ENCODE measurements at places on chromosomes 1 and 21.

DNA sequence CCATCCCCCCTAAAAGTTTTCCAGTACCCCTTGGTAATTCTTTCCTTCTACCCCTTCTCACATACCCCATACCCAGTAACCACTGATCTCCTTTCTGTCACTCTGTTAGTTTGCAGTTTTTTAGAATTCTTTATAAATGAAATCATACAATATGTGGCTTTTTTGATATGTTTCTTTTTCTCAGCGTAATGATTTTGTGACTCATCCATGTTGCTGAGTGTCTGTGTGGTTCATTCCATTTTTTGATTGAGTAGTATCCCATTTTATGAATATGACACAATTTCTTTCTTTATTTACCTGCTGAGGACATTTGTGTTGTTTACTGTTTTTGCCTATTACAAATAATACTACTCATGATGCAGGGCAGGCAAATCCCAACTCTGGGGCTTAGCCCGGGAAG, 1605.3 kb downstream of the BRINP3 start:
- no peak for DNase-seq

DNA sequence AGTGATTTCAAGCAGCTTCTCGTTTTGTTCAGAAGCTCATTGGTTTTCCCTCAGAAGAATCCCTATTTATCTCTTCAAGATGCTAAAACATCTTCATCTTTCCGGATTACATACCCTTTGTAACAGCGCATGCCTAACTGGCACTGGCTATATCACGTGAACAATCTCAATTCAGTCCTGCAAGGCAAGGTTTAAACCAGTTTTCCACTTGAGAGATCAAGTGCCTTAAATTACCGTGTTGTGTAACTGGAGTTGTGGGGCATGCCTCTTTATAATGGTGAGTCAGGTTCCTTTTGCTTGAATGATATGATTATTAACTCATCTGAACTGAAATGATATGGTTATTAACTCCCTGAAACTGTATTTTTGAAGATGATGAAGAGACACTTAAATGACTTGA, 11.0 kb upstream of the ZFP69B start:
- DNase-seq: no peak

GRCh38 chr1:236495467-236496112, 28.2 kb upstream of the LGALS8 start:
- DNase-seq: no peak

- DNase-seq: no peak
Observed at GRCh38 chr21:38181096-38181495, 75.7 kb upstream of the KCNJ15 start.

DNA sequence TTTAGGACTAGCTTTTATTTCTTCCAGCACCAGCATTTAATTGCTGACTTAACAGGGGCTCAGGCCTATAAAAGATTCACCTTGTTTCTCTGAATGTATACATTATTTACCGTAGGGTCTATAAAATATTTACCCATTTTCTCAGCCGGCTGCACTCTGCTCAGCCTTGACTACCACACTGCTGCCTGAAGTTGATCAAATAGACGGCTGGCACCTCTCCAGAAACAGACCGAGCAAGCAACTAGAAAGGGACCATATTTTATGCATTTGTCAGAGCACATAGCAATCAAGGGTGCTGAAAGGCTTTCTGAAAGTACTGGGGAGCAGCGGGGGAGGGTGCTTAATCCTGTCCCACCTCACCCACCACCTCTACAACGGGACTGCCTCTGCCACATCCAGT, 64.7 kb upstream of the FGGY start:
- no peak for DNase-seq

- DNase-seq: peak; percentile 79
Observed at GRCh38 chr1:26021647-26022403, at the start of gene EXTL1. Gene EXTL1, plus strand, starts transcription at chr1:26021775. Its CDS starts 872 bp downstream, at chr1:26022647.

GRCh38 chr1:102863704-102864103, 244.6 kb downstream of the COL11A1 start:
- no peak for DNase-seq

DNA sequence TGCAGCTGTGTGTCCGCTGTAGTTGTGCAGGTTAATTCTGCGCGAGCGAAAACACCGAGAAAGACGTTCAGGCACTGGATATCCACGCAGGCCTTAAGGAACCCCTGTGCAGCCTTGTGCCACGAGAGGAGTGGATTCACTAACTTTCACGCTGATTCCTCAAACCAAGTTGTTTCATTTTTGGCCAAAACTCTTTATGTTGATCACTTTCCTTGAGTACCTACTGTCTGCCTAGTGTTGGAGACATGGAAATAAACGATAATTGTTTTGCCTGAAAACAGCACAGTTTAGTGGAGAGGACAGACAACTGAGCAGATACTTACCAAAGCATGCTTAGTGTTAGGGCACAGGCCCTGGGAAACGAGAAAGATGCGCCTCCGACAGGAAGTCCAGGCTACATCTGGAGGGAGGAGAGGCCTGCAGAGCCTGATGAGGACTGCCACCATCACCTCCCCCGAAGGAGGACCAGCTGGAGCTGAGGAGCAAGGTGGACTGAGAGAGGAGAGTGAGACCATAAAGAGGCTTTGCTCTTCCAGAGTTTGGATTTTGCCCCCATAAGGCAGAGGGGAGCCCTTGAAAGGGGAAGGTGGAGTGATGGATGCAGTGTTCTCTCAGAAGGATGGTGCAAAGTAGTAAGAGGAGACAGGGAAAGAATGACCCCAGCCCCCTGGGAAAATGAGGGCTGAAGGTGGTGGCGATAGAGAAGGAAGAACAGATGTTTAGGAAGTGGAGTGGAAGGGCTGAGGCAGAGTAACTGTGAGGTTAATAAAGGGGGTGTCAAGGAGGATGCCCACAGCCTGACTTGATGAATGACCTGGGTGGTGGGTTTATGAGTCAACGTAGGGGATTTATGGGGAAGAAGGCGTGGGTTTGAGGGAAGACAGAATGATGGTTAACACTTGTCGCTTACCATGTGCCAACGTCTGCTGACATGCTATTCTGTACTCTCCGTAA, 956 bp upstream of the SCAF4 start:
- peak; percentile 8 for DNase-seq

DNA sequence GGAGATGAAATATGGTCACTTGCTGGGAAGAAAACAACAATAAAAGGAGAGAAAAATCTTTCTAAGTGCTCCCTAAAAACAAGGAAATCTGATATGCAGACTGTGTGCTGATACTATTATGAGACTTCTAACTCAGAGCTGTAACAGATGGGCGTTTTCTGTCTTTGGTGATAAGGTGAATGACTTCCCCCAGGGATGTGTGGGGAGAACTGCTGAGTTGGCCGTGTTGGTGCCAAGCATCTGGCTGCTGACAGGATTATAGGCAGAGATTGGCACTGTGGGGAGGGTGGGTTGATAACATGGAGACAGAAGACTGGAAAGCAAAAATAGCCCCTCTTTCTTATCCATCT, 438.5 kb upstream of the PLXNA2 start:
- no peak for DNase-seq

DNA sequence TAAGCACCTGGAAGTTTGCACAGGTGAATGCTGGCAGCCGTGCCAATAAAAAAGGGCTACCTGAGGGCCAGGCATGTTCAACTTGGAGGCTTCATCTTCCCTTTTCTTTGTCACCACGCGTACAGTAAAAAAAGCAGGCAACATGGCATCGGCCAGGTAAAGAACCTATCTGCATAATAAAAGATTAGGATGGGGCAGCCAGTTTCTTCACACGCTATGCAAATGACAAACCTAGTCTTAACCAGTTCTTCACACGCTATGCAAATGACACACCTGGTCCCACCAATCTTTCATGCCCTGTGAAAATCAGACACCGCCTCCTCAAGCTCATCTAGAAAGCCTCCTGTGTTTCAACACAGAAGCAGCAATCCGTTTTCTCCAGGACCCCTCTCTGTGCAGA, 413.4 kb downstream of the HLX start:
- no peak for DNase-seq

DNA sequence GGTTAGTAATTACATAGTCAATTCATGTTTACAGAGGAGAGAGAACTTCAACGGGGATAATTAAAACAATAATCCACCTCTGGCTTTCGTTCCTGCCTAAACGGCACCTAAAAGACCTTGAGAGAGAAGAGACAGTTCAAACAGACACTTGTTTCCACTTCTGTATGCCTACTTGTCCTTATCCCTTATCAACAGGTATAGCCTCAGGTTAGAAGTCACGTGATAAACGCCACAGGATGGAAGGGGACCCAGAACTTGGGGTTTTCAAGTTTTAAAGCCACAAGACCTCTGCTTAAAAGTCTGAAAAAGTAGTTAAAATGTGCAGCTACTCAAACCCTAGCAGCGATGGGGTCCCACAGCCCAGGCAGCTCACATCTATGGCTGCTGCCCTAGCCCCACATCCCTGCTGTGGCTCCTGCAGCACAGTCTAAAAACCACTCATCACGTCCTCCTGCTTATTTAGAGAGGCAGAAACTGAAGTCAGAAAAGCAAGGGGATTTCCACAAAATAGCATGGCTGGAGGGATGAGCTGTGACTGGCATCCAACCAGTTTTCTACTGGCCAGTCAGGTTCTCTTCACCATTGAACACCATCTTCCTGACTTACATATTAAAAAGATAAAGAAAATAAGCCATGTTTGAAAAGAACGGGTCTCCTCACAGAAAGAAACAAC, 51.2 kb upstream of the SEC16B start:
- no peak for DNase-seq

DNA sequence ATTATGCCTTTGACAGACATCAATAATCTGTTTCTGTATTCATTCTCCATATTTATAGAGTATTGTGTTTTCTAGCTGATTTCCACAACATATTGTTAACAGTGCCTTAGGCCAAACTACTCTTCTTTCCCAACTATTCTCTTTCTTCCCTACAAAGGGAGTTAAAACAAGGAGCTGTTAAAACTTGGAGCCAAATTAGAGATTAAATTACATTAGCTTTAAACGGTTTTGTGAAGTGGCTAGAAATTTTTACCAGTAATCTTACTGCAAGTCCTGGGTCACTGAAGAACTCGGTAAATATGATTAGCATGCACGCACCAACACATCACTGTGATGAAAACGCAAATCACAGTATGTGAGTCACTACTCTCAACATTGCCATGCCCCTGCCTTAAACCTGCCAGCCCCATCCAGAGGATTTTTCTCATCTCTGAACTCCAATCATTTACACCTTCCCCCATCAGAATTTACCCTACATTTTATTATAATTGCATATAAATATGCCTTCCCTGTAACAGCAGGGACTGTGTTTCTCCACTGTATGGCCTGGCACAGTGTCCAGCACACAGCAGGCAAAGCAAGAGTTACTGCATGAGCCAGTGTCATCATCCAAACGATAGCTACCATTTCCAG, 1.5 kb upstream of the PRDX6 start:
- DNase-seq: no peak

GRCh38 chr21:28590676-28591075, 402.0 kb downstream of the LTN1 start:
- DNase-seq: no peak

DNA sequence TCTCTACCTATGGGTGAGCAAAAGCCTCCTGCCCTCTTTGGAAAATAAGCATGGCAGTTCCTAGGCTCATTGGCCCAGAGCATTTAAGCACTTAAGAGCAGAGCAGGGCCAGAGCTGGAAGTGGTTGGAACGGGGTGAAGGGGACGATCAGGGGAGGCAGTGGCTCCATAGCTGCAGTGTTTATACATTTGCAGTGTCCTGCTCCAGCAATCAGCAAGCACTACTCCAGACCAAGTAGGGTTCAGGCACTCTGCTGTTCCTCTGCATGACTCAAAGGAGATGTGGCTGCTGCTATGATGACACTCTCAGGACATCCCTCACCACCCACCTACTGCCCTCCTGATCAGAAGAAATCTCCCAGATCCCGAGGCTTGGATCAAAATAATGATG, 55.0 kb downstream of the TRABD2B start:
- no peak for DNase-seq

DNA sequence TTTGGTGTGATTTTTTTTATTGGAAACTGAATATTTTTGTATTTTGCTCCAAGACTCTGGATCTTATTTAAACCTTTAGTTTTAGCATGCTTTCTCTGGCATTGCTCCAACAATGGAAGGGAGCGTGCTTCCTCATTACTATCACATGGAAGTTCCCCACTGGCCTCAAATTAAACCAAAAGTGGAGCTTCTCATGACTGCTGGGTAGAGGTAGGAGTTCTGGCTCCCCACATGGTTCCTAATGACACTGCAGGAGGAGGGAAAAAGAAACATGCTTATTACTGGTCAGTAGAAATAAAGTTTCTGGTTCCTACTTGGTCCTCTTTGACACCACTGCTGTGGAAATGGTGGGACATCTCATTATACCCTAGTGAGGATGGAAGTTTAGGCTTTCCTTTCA, 310.5 kb downstream of the PTGER3 start:
- no peak for DNase-seq

- peak; percentile 72 for DNase-seq
Observed at GRCh38 chr1:61397935-61398334, 315.6 kb downstream of the NFIA start.

GRCh38 chr1:12420171-12420570, 190.3 kb downstream of the VPS13D start:
- no peak for DNase-seq

- DNase-seq: no peak
Observed at GRCh38 chr1:113353580-113353979, 36.7 kb upstream of the MAGI3 start.

DNA sequence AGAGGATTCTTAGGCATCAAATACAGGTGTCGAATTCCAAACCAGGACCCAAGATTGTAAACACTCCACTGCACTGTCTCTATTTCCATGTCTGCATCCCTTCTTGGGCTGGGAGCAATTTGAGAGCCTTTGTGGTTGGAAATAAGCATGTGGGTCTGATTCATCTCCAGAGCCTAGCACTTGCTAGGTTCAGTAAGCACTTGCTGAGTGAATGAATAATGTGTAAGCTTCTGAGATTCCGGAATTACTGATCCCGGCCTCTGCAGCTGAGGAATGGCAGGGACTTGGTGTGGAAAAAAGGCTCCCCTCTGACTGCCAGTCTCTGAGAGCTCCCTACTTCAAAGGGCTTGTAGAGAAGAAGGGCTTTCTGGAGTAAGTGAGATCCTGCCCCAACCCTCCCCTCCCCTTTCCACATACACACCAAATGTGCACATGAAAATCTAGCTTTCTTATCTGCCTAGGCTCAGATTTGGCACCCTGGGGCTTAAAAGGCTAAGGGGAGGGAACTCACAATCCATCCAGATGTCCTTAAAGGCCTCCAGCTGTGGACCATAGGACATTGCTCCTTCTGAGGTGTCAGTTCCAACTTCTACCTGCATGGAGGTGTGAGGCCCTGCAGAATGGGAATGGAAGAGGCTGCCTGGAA, 39.6 kb upstream of the TRABD2B start:
- no peak for DNase-seq

- no peak for DNase-seq
Observed at GRCh38 chr1:25695771-25696311, 79.2 kb downstream of the MAN1C1 start.

GRCh38 chr1:203148127-203148526, 20.6 kb downstream of the ADORA1 start:
- no peak for DNase-seq

DNA sequence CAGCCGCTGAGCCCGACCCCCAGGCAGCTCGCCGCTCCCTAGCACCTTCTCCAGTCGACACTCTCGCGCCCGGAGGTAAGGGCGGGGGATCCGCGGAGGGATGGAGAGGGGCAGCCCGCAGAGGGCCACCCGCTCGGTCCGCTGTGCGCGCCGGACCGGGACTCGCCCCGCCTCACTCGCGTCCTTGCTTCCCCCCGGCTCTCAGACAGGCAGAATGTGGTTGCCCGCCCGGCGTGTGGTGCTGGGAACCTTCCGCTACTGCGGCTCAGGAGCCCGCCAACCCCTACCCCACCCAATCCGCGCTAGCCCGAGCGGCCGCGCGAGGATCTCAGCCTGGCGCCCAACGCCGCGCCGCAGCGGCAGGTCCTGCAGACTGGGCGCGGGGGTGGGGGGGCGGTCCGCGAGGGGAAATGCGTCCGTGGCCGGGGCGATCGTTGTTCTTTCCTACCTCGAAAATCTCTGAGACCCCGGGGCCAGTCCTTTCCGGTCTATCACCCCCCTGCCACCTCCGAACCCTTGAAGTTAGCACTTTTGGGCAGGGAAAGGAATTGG, 404 bp downstream of the LRRC8C start:
- peak; percentile 51 for DNase-seq
